ENCODE measurements at places on chromosomes 13 and 19.

- no peak for DNase-seq
Observed at GRCh38 chr13:37868691-37869505, 674 bp downstream of the TRPC4 start.

DNA sequence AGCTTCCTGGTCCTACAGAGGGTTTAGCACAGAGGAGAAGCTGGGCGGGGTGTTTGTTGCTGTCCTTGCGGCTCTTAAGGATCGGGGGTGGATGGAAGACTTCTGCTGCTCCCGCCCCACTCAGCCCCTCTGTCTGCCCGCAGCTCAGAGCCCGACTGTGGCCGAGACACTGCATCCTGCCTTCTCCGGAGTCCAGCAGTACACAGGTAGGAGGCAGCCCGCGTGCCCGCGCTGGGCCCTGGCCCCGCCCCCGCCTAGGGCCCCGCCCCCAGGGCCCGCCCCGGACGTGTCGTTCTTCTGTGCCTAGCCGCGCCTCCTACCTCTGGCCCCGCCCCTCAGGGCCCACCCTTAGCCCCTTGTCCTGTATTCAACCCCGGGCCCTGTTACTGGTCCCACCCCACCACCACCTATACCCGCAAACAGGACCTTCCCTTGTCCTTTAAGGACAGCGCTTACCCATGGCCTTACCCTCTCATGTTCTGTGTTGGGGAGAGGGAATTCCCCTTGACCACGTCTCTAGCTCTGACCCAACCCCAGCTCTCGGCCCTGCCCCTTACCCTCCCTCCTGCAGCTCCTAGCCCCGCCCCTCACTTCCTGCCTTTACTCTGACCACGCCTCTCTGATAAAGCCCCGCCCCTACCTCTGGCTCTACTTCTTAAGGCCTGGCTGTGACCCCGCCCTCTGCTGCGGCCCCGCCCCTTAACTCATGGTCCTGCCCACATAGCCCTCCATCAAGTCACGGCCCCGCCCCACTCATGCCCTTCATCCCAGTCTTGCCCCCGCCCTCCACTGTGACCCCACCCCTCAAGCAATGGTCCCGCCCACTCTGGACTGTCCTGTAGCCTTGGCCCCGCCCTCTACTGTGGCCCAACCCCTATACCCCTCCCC is 60.5 kb downstream of the CELF5 start:
- peak; percentile 41 for DNase-seq

DNA sequence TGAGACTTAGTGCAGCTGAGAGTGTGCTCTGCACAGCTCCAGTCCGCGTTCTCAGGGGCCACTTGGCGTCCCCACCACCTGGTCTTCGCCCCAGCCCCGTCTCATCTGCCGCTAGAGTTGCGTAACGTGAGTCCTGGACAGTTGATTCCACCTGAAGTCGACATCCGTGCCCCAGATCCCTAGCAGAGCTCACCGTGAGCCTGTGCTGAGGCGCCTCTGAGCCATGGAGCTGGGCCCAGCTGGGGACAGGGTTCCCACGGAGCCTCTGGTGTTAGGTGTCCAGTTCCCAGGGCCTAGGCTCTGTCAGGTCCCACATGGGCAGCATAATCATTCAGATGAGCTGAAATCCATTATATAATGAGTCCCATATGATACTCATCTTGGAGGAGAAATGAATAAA is 147.1 kb upstream of the SOX1 start:
- no peak for DNase-seq

DNA sequence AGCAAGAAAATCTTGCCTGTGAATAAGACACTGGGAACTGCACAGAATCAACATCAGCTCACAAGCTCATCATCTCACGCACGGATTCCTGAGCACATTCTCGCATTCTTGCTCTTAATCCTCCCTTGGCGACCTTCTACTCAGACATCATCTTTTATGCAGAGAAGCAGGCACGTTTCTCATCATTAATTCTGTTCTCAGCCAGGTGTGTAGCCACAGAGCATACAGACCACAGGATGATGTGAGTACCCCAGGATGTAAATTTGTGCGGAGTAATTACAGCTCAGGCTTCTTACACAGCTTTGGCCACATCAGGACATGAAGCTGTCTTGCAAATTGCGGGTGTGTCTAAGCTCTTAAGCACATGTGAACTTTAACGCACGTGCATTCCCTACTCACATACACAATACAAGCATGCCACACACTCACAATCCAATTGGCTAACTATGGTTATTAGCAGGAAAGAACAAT is 36.5 kb upstream of the SACS start:
- no peak for DNase-seq

DNA sequence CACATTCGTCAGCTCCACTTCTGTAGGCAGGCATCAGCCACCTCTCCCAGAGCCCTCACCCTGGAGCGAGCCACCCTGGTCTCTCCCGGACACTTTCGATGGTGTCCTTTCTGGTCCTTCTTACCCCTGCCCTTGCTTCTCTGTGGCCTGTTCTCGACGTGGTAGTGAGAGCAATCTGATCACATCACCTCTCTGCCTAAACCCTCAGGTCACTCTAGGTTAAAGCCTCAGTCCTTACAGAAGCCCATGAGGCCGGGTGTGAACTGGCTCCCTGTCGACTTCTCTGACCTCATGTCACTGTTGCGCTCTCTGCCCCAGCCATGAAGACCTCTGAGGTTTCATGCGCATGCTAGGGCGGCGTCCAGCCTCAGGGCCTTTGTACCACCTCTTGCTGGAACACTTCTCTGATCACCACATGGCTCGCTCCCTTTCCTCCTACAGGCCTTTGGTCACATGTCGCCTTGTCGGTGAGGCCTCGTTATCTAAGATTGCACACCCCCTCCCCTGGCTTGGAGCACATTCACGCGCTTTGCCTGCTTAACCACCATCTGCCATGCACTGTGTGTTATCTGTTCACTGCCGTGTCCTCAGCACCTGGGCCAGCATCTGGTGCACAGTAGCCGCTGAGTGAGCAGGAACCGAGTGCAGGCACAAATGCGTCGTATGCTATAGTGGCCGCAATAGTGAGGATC is 101.5 kb downstream of the DPF1 start:
- no peak for DNase-seq

- DNase-seq: no peak
Observed at GRCh38 chr13:99231721-99232120, 26.5 kb downstream of the GPR18 start.

GRCh38 chr13:110539894-110540293 is 21.6 kb downstream of the RAB20 start:
- no peak for DNase-seq

- no peak for DNase-seq
Observed at GRCh38 chr19:10818301-10819123, 17.5 kb downstream of the TMED1 start.

GRCh38 chr19:38569368-38569983 is 48.3 kb downstream of the MAP4K1 start:
- DNase-seq: no peak

DNA sequence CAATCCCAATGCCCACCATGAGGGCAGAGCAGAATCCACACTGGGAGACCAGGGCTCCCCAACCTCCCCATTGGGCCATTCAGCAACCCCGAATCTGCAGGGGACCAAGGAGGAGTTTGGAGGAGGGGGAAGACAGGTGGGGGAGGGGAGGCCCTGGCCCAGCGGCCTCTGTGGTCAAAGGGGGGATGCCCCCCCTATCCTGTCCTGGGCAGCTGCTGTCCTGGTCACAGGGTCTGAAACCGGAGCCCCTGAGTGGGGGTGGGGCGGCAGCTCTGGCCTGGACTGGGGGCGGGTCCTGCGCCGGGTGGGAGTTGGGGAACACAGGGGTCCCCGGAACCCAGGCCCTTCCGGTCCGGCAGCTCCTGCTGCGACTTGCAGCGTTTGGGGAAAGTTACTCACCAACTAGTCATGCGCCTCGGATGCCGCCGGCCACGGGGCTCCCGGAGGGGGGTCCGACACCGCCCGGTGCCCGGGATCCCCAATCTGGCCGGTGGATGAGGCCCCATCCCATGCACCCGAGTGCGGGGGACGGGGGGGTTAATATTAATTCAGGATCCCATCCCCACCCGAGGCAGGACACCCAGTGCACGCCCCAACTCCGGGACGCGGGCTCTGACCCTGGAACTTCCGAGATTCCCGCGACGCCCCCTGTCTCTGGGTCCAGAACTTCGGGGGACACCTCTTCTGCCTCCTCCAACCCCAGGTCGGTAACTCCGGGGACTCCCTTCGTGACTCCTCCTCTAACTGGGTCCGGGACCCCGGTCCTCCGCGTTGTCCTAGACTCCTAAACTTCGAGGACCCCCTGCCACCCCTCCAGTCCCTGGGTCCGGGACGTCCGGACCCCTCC is 872 bp downstream of the HOMER3 start:
- DNase-seq: no peak

DNA sequence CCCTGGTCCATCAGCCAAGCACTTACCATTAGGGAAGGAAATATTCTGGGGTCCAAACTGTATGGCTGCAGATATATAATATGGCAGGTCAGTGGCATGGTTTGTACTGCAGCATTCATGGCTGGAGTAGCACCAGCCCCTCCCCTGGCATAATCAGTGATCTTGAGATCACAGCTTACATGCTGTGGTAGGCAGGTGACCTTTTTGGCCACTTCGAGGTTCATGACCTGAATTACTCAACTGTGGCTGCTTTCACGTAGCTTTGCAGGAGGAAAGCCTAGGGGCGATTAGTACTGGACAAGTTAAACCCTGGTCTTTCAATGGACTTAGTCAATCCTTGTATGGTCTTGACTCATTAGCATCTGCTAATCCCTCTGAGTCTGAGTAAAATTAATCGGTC is 169.8 kb downstream of the SPRY2 start:
- DNase-seq: no peak

GRCh38 chr13:24161010-24161775 is 673 bp downstream of the SPATA13 start:
- peak; percentile 17 for DNase-seq

DNA sequence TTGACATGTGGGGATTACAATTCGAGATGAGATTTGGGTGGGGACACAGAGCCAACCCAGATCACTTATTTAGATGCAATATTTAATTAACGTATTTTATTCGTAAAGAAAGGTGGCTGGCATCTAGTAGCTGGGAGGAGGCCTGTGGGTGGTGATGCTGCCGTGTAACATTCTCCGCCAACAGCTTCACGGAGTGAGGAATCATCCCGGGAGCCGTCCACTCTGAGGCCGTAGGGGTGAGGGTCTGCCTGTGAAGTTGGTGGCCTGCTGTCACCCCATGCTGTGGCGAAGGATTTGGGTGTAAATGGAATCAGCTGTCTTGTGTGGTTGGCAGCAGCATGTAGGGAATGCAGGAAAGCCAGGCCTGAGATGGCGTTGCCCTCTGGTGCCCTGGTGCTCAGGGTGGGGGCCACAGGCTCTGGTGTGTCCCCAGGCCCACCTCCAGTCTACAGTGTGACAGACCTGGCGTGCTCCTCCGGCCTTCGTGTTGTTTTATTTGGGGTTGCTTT is 3.3 kb upstream of the TEX29 start:
- no peak for DNase-seq

DNA sequence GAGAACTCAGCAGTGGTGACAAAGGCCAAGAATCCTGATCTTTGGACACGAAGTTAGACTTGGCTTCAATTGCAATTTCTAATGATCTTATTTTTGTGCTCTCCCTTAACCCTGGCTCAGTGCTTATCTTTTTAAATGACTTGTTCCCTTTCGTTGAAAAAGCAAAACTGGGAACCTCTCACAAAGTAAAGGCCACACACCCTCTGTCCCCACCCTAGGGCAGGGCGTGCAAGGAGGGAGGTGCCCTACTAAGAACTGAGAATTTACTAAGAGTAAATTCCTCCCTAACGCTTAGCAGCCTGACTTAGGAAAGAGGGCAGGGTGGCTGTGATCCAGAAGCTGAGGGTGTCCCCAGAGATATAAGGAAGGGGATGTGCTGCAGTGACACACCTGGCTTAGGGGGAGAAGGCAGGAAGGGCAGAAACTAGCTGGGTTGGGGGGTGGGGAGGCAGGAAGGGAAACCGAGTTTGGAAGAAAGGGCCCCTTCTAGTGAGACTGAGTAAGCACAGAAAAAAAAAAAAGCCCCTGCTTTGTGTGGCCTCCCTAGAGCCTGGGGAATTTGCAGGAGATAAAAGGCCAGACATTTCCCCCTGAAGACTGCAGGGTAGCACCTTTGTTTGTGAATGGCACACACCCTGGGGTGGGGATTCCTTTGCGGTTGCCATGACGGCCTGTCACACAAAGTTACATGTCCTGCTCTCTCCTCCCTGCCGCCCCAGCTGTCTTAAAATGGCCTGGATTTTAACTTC is 435.1 kb downstream of the EFNB2 start:
- DNase-seq: no peak

DNA sequence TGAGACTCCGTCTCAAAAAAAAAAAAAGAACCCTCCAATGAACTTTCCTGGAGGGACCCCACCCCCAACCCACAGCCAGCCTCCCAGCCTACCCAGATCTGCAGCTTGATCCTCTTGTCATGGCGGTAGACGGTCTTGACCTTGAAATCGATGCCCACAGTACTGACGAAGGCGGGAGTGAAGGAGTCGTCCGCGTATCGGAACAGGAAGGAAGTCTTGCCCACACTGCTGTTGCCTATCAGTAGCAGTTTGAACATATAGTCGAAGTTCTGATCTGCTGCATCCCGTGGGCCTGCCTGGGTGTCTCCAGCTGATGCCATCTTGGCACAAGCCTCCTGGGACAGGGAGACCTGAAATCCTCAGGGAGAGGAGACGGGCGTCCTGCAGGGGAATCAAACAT is 2.4 kb downstream of the RAB3D start:
- DNase-seq: no peak

DNA sequence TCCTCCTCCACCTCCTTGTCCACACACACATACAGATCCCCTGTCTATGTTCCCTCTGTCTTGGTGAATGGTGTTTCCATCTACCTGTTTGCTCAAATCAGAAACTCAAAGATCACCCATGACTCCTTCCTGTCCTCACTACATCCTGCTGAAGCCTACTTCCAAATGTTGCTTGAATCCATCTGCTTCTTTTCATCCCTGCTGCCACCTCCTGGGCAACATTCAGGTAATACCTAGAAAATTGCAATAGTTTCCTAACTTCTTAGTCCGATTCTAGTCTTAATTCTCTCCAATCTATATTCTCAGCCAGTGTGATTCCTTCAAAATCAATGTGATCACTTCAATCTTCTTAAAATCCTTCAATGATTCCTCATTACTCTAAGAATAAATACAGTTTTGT is 155.5 kb upstream of the STARD13 start:
- DNase-seq: no peak

DNA sequence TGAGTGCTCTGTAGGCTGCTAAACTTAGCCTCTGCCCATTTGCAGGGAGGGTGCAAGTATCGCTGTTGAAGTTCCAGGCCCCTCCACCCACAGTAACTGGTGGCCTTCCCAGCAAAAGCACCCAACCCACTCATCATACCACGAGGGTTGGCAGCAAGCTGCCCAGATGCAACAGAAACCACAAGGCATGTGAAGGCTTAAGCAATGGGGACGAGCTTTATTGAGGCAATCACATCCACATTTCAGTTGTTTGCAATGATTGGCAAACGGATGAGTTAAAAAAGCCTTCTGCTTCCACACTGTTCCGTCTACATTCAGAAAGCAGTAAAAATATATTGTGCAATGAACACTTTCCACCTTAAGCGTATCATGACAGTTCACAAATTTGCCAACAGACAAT is 10.3 kb downstream of the GJB6 start:
- DNase-seq: no peak
